NCI-H2029 treated with DMSO at 0.1 percent for 48 hours (cell line): ENCODE measurements at places on chromosomes 1 and 21.
A peak's percentile ranks its signal among the peaks of the same experiment; 100 is the strongest.

DNA sequence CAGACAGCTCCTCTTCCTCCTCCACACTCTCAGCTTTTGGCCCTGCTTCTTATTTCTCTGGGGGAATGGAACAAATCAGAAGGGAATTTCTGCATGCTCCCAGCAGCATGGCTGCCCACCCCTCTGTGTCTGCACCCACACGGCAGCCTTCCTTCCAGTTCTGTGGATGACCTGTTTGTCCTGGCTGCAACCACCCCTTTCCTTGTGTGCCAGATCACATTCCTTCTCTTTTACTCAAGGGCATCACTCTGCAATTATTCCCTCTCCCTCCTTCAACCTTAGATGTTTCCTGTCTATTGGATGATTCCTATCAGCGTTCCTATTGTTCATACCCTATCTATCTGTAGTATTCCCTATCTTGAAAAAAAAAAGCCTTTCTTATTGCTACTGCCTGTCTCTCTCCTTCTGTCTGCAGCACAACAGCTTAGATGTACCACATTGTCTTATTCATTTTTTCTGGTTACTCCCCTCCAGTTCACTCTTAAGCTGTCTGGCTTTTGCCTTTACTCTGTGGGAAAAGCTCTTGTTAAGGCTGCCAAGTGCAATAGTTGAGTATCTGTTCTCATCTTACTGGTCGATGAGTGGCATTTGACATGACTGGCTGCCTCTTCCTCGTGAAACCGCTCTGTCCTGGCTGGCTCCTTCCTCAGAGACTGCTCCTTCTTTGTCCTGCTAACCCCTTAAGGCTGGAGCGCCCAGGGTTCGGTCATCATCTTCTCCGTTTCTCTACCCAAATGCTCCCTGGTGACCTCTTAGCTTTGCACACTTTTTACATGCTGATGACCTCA lies 351.1 kb downstream of the CAMTA1 start:
- no peak for DNase-seq

DNA sequence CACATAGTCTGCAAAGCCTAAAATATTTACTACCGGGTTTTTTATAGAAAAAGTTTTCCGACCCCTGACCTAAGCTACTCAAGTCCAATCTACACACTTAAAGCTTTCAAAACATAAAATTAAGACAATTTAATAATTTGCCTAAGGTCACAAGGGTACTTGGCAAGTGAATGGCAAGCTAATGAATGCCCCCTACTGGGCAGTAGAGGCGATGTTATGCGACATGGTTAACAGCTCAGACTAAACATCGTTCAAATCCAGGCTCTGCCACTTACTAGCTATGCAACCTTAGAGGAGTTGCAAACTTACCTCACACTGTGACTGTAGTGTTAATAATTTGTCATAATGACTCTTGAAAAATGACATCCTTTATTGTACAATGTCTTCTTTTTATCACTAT lies 317.2 kb upstream of the NFIA start:
- DNase-seq: peak; percentile 81

GRCh38 chr1:17011439-17012307 lies at the start of gene ATP13A2:
ATP13A2 (minus strand) TSS chr1:17011928; CDS start chr1:17011738, 190 bp downstream.
- peak; percentile 11 for DNase-seq

GRCh38 chr21:37374027-37374426 lies 7.5 kb downstream of the DYRK1A start:
- no peak for DNase-seq

DNA sequence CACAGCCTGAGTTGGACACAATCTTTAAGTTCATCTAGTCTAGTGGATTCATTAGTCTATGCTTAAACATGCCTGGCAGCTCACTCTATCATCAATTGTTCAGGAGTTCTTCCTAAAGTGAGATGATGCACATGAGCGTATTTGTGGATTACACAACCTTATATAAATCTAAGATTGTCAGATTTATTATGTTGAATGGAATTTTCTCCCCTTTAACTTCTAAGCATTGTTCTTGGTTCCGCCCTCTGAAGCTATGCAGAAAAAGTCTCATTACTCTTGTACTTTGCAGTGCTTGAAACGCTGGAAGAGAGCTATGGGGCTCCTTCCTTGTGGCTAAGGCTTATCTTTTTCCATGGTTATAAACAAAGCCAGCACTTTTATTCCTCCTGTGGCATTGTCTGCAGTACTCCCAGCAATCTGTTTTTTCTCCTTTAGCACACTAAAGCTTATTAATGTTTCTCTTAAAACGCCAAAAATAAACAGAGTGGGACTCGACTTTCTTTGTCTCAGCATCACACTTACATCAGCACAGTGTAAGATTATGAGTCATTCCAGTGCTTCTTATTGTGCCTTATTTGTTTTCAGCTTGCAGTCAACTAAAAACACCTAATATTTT lies 316.8 kb upstream of the CAMK1G start:
- DNase-seq: no peak

GRCh38 chr1:150548632-150549495 lies at the start of gene ADAMTSL4:
ADAMTSL4 (plus strand) TSS chr1:150549408; CDS start chr1:150552289, 2,881 bp downstream.
- DNase-seq: peak; percentile 10

DNA sequence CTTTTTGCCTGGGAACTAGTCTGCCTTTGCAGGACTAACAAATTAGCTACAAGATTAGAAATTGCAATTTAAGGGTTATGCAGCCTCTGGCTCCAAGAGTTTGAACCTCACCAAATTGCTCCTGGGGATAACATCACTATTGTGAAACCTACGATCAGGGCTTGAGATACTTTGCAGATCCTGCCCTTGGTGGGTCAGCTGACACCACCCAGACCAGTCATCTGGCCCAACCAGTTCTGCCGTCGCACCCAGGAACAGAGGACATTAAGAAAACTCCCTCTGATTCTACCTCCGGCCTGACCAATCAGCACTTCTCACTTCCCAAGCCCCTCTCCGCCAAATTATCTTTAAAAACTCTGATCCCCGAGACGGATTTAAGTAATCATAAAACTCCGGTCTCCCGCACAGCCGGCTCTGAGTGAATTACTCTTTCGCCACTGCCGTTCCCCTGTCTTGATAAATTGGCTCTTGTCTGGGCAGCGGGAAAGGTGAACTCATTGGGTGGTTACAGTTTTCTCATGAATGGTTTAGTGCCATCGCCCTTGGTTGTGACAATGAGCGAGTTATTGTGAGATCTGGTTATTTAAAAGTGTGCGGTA lies 32.9 kb upstream of the B3GALT5 start:
- no peak for DNase-seq

DNA sequence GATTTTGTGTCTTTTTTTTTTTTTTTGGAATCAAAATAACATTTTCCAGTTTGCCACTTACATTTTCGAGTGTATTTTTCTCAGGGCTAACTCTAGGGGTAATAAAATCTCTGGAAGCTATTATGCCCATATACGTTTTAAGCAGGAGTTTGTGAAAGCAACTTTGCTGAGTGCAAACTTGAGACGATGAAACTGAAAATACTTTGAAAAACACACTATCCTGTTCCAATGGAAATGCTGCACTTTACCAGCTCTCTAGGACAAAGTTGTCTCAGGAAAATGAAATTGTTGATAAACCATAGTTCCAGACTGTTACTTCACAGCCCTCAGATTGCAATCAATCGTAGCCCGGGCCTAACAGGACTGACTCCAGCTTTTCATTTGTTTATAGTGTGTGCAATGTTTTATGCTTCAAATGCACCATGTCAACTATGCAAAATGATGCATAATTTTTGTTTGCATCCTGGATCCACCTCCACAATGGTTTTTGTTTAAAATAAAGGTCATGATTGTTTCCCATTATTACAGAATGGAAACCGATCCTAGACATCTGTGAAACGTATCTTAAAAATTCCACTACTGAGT lies 220.6 kb upstream of the PKN2 start:
- DNase-seq: no peak

GRCh38 chr1:226581650-226582330 lies 33.2 kb downstream of the STUM start:
- no peak for DNase-seq

DNA sequence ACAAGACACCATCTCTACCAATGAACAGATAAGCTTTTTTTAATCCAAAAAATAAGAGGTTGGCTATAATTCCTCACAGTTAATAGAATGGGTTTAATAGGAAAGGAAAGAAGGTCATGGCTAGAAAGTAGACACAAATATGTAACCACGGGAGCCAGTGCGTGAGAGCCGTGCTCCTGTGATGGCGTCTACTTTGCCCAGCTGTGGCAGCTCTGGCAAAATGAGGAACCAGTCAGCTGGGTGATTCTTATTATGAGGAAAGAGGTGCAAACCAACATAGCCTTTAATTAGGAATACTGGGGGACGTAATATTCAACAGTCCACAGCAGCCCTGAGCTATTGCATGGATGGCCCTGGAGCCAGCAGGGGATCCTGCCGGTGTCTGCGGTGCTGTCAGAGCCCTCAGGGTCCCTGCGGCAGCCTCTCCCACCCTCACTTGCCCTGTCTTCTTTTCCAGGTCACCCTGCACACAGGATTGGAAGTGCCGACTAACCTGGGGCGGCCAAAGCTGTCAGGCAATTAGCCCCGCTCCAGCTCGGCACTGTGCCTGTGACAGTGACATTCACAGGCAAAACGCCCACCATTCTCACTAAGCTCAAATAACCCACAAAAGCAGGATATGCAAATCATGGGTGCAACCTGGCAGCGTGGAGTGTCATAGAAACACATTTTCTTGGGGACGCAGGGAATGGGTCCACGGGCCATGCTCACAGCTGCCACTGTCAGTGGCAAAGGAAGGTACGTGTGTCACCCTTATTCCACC lies 25.9 kb upstream of the GNPAT start:
- no peak for DNase-seq
